ENCODE measurements at places on chromosomes 2 and 18.

- DNase-seq: no peak
Observed at GRCh38 chr18:59033359-59033758, 106.3 kb upstream of the SEC11C start.

GRCh38 chr2:54561010-54561409, 104.9 kb downstream of the SPTBN1 start:
- no peak for DNase-seq

GRCh38 chr2:157443090-157443489, 799 bp downstream of the CYTIP start:
- no peak for DNase-seq

DNA sequence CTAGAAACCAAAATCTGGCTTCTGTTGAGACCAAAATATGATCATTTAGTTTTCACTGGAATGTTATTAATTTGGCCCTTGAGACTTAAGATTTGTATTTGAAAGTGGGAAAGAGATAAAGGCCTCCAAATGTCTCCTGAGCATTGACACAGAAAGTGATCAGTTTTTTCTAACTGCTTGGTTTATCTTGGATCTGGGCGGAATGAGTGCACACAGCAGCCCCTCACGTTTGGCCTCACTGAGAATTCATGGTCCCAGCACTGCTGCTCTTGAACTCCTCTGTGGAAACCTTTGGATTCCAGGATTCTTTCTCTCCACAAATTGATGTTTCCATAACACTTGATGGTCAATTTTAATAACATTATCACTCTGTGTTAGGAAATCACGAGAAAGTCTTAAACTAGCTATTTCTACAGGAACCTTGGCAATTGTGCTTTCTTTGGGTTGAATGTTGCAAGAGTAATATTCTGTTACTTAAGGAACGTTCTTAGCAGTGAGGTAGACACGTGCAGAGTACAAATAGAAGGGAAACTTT, 180.3 kb upstream of the BCL2L11 start:
- DNase-seq: no peak

Measured in GM12892 (cell line).